NCI-H524 (cell line): ENCODE measurements at places on chromosomes 4 and X.

- no peak for DNase-seq
Observed at GRCh38 chr4:108940634-108941033, 177.8 kb upstream of the ETNPPL start.

GRCh38 chrX:6029014-6029413 lies 199.7 kb downstream of the NLGN4X start:
- DNase-seq: no peak

GRCh38 chr4:57442831-57443291 lies 332.7 kb upstream of the IGFBP7 start:
- peak; percentile 18 for DNase-seq

- peak; percentile 76 for DNase-seq
Observed at GRCh38 chrX:18424482-18425198, 768 bp upstream of the CDKL5 start.

DNA sequence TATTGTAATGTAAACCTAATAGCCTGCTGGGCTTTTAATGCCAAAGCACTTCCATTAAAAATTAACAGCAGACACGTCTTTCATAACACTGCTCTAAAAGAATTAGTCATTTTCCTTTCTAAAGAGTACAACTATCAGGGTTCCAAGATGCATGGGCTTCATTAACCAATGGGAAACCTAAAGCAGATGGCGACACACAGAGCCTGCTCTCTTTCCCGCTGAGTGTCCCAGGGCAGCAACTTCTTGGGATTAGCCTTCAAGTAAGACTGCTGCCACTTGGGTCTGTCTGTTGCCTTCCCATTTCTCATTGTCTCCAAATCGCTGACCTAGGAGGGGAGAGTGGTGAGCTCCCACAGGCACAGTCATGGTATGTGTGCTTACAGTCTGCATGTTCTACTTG lies 14.0 kb upstream of the PHKA2 start:
- DNase-seq: no peak

GRCh38 chr4:158162631-158163030 lies 10.2 kb downstream of the GASK1B start:
- DNase-seq: no peak

GRCh38 chr4:152634110-152634760 lies 45.6 kb downstream of the TMEM154 start:
- no peak for DNase-seq

DNA sequence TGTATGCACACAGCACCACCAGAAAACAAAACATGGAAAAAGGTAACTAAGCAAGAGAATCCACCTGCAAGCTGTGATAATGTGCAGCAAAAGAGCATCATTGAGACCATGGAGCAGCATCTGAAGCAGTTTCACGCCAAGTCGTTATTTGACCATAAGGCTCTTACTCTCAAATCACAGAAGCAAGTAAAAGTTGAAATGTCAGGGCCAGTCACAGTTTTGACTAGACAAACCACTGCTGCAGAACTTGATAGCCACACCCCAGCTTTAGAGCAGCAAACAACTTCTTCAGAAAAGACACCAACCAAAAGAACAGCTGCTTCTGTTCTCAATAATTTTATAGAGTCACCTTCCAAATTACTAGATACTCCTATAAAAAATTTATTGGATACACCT lies 90.2 kb downstream of the TET2 start:
- DNase-seq: no peak

- DNase-seq: no peak
Observed at GRCh38 chr4:165905405-165906027, 32.5 kb downstream of the TLL1 start.

GRCh38 chrX:55754861-55755294 lies 37.3 kb downstream of the RRAGB start:
- no peak for DNase-seq

- no peak for DNase-seq
Observed at GRCh38 chrX:8349816-8350544, 114.7 kb upstream of the VCX3B start.

DNA sequence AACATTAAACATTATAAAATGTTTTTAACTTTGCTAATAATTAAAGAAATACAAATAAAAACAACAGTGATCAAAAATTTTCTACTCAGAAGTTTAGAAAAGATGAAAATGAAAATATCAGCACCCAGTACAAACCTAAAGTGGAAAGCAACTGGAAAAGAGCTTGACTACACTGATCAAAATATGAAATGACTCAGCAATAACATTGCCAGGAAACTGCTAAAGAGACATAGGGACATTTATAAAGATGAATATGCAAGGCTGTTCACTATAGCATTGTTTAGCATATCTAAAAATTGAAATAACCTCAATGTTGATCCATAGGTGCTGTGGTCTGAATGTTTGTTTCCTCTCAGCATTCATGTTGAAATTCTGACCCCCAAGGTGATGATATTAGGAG lies 88.5 kb upstream of the NOCT start:
- DNase-seq: no peak

DNA sequence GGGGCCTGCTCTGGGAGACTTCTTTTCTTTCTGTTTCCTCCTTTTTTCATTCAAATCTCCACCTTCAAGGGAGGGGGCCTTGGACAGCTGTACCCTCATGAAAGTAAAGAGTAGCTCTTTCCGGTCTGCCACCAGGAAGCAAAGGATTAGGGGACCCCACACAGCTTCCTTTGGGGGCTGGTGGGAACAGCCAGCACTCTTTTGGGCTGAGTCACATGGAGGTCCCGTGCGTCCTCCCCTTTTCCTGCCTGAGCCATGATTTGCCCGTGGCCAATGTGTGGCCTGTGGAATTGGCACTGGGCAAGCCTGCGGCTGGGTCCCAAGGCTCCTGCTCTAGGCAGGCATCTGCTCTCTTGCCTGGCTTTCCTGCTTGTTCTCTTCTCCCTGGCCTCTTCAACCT lies 65.5 kb downstream of the FHDC1 start:
- DNase-seq: no peak
